ENCODE measurements at places on chromosomes 12 and 14. TPM values are rescaled to one million over a fixed set of nuclear protein-coding genes. Genes with fewer than 3 reads are reported as not detected.

TSHR gene
- 0.84 TPM for polyA plus RNA-seq

BEGAIN gene
- 4.9 TPM for polyA plus RNA-seq

GLT1D1 gene
- polyA plus RNA-seq = 1.5 TPM

WNK1 gene
- polyA plus RNA-seq = 61.4 TPM

CLBA1 gene
- polyA plus RNA-seq = 5.0 TPM

LTBP2 gene
- polyA plus RNA-seq = 5.4 TPM

TTC6 gene
- 0.36 TPM for polyA plus RNA-seq

CRACR2A gene
- polyA plus RNA-seq = 1.5 TPM

P2RX2 gene
- polyA plus RNA-seq = not detected

RFX4 gene
- not detected for polyA plus RNA-seq

MYH6 gene
- polyA plus RNA-seq = 3.2 TPM

PWP1 gene
- 34.6 TPM for polyA plus RNA-seq

AMN gene
- 0.59 TPM for polyA plus RNA-seq

SDR9C7 gene
- 0.36 TPM for polyA plus RNA-seq

RASSF9 gene
- polyA plus RNA-seq = 1.8 TPM

Data from hindlimb muscle (tissue), 1 donor.